Pancreas (tissue), 10 donors: ENCODE measurements at places on chromosomes 5 and 9. TPM values are rescaled to one million over a fixed set of nuclear protein-coding genes. Genes with fewer than 3 reads are reported as not detected.

Gene SLC6A3
- total RNA-seq: not detected

Gene FAM153A
- total RNA-seq: 4.7 TPM

Gene CARTPT
- not detected for total RNA-seq

GRCh38 chr5:139120521-139120920 is 77.6 kb downstream of the SIL1 start:
- no peaks in the 10 kb centered on the region for H3K36me3 ChIP-seq
- no peak overlapping the region for H3K27ac ChIP-seq
- H3K4me3 ChIP-seq: no peak overlapping the region
- DNase-seq: no peak
- no peaks in the 10 kb centered on the region for H3K4me1 ChIP-seq
- H3K27me3 ChIP-seq: no peaks in the 10 kb centered on the region

GRCh38 chr9:89619019-89619418 is 14.2 kb downstream of the GADD45G start:
- peaks cover 24% of the 10 kb centered on the region for H3K4me1 ChIP-seq
- no peaks in the 10 kb centered on the region for H3K36me3 ChIP-seq
- H3K27me3 ChIP-seq: no peaks in the 10 kb centered on the region
- DNase-seq: no peak
- H3K27ac ChIP-seq: no peak overlapping the region

DNA sequence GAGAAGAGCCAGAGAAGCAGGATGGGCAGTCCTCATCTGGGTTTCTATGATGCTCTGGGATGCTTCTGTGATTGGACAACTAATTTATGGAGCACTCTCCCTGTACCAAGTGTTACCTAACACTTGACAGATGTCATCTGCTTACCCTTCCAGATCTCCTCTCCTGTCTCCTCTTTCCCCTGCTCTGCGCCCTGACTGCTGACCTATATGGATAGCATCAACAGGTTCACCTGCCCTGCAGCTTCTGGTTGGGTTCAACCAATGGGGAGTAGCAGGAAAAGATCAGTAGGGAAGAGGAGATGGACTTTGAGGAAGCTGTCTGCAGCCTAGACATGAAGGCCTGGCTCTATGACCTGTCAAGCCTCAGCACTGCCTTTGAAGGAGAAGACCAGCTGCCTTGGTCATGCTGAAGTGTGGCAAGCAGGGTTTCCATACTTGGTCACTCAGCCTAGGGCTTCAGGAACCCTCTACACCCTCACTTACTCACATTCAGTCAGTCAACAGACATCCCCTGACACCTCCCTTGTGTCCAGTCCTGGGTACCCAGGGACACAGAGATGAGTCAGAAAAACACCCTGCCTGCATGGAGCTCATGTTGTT is 11.3 kb upstream of the P4HA2 start:
- no peak overlapping the region for H3K27ac ChIP-seq
- H3K36me3 ChIP-seq: no peaks in the 10 kb centered on the region
- no peak overlapping the region for H3K4me3 ChIP-seq
- no peaks in the 10 kb centered on the region for H3K4me1 ChIP-seq
- peak; percentile 5 for DNase-seq

GRCh38 chr9:89167788-89168187 is 10.8 kb downstream of the SHC3 start:
- no peak for DNase-seq
- peaks cover 4% of the 10 kb centered on the region for H3K4me1 ChIP-seq
- H3K27me3 ChIP-seq: no peaks in the 10 kb centered on the region
- H3K36me3 ChIP-seq: no peaks in the 10 kb centered on the region
- no peak overlapping the region for H3K4me3 ChIP-seq

- no peak overlapping the region for H3K27ac ChIP-seq
- no peak overlapping the region for H3K4me3 ChIP-seq
- DNase-seq: no peak
- H3K27me3 ChIP-seq: no peaks in the 10 kb centered on the region
- no peaks in the 10 kb centered on the region for H3K4me1 ChIP-seq
These were observed 63.9 kb downstream of the MTAP start for GRCh38 chr9:21866302-21866701.

- H3K36me3 ChIP-seq: no peaks in the 10 kb centered on the region
- DNase-seq: no peak
- peaks cover 10% of the 10 kb centered on the region for H3K4me1 ChIP-seq
- H3K27me3 ChIP-seq: no peaks in the 10 kb centered on the region
- peak overlapping the region; percentile 96 for H3K27ac ChIP-seq
- H3K4me3 ChIP-seq: no peak overlapping the region
These were observed 62.8 kb downstream of the SPATA31C2 start for GRCh38 chr9:88075506-88075905.

DNA sequence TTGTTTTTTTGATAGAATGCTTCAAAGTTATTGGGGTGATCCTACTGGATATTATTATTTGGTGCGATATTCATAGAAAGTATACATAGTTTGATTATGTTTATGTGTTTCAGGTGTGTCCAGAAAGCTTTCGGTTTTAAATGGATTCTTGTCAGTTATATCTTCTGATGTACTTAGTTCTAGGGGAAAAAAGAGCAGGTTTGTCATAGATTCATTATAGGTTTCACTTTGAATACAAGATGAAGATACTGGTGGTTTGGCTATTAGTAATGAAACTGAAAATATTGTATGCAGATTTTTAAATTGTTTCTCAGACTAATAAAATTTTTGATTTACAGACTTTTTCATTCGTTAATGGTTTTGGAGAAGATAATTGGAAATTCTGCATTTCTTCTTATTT is 98.9 kb downstream of the MAN2A1 start:
- no peaks in the 10 kb centered on the region for H3K27me3 ChIP-seq
- H3K36me3 ChIP-seq: no peaks in the 10 kb centered on the region
- no peak for DNase-seq
- no peak overlapping the region for H3K4me3 ChIP-seq
- no peak overlapping the region for H3K27ac ChIP-seq
